NCI-H187 treated with DMSO at 0.1 percent for 48 hours (cell line): ENCODE measurements at places on chromosomes 13 and 19.

- DNase-seq, result no peak
These were observed 2.2 kb downstream of the APC2 start for GRCh38 chr19:1451916-1452801.

DNA sequence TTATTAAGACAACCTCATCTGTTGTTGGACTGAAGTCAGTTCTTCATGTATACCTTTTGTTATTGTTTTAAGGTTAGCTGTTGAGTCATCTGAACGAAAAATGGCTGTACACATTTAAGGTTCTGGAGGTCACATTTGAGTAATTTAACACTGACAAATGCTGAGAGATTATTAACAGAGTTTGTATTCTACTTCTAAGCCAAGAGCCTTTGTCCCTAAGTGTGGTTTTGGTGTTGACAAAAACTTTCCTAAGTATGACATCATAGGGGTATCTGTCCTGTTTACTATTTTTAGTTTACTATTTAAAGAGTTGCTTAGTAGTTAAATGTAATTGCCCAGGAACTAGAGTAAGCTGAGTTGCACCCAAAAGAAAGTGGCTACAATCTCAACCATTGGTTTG is 71.9 kb downstream of the CDK8 start:
- no peak for DNase-seq

GRCh38 chr13:19742643-19743042 is 40.1 kb downstream of the PSPC1 start:
- DNase-seq, result no peak

DNA sequence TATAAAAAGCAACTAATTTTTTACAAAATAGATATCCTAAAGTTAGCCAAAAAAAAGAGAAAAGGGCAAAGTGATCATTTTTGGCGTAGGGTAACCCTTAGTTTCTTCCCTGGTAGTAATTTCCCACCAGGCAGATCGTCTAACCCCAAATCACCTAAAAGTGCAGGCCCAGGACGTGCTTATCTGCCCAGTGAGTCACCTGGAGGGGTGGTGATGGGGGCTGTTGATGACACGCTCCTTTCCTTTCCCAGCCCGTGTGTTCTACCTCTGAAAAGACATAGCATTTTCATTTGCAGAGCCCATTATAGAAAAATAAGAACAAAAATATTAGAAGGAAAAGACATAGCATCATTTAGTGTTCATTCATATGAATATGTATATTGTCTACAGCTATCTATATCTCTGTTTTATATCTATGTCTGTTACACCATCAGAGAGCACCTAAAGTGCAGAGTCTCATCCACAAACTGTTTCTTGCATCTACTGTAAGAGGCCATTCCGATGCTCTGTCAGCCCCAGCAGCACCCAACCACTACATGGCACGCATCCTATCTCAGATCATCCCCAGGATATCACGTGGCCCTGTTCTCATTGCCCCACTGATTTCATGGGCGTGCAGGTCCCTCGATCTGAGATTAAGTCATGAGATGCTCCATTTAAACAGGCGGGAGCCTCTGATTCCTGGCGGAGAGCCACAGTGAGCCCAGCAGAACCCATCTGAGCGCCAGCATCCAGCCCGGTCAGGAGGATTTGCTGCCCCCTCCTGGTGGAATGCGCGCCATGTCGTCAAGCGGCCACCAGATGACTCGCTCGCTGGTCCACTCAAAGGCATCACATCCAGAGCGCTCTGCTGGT is 8.5 kb upstream of the LILRB3 start:
- no peak for DNase-seq

DNA sequence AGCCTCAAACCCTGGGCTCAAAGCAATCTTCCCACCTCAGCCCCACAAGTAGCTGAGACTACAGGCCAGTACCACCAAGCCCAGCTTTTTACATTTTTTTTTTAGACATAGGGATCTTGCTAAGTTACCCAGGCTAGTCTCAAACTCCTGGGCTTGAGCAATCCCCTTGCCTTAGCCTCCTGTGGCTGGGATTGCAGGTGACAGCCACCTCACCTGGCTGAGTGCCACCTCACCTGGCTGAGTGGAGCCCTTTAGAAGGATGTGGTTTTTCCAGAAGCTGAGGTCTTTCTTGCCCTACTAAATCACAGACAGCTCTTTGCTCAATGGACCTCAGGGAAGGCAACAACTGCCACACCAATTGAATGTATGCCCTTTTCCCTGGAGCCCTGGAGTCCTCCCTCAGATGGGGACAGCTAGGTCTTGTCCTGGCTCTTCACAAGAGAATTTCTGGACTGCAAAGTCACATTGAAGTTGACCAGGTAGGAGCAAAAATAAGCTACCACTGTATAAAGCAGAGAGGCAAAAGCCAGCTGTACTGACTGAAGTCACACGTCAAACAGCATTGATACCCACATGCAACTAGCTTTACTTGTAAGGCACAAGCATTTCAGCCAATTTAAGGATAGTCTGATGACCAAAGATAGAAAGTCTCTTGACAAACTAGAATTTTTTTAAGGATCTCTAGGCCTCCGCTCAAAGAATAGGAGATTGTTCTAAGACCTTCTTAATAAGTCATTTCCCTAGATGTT is 14.0 kb downstream of the PDX1 start:
- no peak for DNase-seq

DNA sequence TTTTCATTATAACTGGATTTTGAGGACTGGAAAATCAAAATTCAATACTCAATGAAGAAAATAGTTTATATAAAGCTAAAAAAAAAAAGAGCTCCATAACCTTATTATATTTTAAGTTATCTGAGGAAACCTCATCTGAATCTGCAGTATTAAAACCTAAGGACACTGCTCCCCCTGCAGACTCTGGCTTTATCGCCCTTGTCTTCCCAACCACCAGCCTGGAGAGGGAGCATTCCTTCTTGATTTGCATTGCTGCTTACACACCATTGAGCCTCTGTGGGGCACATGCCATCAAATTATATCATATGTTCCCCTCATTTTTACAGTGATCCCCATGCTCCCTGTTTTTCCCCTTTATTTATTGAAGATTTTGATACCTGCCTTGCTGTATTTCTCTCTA is 871.4 kb upstream of the GPC6 start:
- no peak for DNase-seq

DNA sequence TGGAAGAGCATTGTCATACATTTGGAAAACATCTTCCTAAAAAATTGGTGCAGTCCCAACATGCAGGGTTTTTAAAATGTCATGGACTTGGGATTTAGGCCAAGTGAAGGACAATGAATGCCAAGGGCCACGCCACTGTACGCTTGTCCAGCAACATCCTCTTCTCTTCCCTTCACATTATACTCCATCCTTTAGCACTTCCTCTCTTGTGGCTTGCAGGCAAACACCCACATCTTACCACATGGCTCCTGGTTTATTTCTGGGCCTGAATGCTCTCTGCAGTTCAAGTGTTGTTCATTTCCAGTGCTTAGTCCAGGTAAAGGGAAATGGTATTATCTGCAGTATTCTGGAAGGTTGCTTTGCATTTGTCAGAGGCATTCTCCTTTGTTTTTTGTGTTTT is 45.0 kb downstream of the CBY2 start:
- no peak for DNase-seq

DNA sequence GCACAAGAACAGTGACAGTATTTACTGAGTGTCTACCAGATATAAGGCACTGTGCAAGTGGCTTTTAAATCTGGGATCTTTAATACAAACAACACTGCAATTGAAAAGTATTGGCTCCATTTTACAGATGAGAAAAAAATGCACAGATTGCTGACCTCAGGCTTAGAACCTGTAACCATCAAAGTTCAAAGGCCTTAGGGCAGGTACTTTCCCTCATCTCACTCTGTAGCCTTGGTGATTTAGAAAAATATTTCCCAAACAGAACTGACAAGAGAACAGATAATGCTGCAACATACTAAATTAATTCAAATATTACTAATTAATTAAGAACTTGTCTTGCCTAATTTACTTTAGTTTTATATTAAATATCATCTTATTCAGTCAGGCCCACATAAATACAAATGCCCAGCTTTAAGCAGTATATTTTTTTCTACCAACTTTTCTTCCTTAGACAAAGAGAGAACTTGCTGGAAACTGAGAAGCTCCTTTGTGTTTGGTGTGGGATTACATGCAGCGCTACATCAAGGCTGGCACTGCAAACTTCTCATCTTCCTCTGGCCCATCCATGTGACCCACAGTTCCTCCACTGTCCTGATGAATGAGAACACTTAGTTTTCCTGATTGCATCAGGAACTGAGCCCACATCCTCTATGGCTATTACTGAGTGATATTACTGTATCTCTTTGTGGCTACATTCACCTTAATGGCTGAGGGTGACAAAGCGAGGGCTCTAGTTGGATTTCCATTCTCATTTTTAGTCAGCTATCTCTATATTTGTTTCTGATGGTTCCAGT is 302.1 kb downstream of the ENOX1 start:
- no peak for DNase-seq

- DNase-seq, result no peak
These were observed 1020.5 kb upstream of the SLC10A2 start for GRCh38 chr13:104086759-104087158.

- DNase-seq, result no peak
These were observed 12.3 kb upstream of the BSG start for GRCh38 chr19:560121-560520.

DNA sequence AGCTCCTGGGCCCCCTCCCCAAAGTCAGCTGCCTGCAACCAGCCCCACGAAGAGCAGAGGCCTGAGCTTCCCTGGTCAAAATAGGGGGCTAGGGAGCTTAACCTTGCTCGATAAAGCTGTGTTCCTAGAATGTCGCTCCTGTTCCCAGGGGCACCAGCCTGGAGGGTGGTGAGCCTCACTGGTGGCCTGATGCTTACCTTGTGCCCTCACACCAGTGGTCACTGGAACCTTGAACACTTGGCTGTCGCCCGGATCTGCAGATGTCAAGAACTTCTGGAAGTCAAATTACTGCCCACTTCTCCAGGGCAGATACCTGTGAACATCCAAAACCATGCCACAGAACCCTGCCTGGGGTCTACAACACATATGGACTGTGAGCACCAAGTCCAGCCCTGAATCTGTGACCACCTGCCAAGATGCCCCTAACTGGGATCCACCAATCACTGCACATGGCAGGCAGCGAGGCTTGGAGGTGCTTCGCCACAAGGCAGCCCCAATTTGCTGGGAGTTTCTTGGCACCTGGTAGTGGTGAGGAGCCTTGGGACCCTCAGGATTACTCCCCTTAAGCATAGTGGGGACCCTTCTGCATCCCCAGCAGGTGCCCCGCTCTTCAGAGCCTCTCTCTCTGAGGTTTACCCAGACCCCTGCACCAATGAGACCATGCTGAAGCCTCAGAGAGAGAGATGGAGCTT is 4.7 kb upstream of the CEACAM5 start:
- no peak for DNase-seq

DNA sequence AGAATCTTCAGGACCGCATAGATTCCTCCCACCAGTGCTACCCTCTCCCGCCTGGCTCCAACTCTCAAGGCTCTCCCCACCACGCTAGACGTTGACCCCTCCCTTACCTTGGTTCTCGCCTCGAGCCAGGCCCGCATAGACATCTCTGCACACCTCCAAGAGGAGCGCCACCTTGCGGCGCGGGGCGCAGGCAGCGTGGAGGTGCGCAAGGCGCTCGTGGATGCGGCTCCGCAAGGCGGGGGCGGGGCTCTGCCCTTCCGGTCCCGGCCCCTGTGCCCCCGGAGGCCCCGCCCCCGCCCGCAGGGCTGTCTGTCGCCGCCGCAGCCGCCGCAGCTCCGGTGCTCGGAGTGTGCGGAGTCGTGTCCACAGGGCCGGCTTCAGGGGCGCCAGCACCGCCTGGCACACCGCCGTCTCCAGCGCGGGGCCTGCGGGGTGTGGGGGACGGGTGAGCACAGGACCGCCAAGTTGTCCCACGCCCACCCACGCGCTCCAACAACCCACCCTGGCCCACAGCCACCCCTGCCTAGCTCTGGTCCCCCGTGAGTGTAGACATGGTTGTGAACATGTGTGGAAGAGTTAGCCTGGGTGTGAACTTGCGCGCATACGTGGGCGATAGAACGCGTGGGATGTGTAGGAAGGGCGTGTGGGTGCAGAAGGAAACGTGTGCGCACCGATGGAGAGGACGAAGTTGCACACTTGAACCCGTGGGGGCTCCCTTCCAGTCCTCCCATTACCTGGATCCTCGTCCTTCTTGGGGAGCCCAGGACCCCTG is 8.1 kb downstream of the RINL start:
- no peak for DNase-seq

GRCh38 chr13:90238413-90238812 is 1109.1 kb upstream of the MIR17HG start:
- DNase-seq, result no peak

GRCh38 chr19:46232938-46233621 is 3.5 kb downstream of the IGFL1 start:
- no peak for DNase-seq

- no peak for DNase-seq
These were observed 560 bp downstream of the NDUFA7 start for GRCh38 chr19:8320564-8321066.

GRCh38 chr19:18698321-18699167 is 15.1 kb downstream of the CRTC1 start:
- no peak for DNase-seq

DNA sequence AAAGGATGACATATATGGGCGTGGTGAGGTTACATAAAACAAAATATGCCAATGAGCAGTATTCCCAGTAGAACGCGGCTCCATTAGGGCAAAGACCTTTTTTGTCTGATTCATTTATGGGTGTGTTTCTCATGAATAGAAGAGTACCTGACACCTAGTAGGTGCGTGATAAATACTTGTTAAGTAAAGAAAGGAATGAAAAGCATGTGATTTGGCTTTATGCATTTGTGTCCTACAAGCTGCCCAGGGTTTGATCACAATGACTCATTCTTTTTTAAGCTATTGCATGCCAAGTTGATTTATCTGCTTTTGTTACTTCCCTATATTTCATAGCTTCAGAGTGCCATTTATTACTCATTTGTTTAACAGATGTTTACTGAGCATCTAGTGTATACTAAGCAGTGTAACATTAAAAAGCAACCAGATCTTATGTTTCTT is 19.1 kb upstream of the KCTD4 start:
- DNase-seq, result no peak

GRCh38 chr19:22026687-22027086 is 15.9 kb upstream of the ZNF208 start:
- DNase-seq, result no peak

- DNase-seq, result no peak
These were observed 149.5 kb downstream of the CACNA1A start for GRCh38 chr19:13356686-13357280.

DNA sequence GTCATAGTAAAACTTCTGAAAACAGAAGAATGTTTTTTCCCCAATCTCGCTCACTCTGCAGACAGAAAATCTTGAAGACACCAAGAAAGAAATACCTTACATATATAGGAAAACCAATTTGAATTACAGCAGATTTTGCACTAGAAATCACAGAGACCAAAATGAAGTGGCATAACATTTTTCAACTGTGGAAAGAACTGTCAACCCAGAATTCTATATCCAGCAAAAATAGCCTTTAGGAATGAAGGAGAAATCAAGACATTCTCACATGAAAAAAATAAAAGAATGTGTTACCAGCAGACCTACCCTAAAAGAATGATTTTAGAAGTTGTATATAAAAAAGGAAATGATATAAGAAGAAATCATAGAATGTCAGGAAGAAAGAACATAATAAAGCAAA is 28.7 kb downstream of the CCDC122 start:
- DNase-seq, result no peak

- DNase-seq, result no peak
These were observed 162.3 kb downstream of the DACH1 start for GRCh38 chr13:71704656-71705055.
